Right renal pelvis (tissue), 4 donors: ENCODE measurements at places on chromosomes 2 and 18.

GRCh38 chr2:109533823-109534222 is 79.9 kb downstream of the SEPTIN10 start:
- no peak for DNase-seq

DNA sequence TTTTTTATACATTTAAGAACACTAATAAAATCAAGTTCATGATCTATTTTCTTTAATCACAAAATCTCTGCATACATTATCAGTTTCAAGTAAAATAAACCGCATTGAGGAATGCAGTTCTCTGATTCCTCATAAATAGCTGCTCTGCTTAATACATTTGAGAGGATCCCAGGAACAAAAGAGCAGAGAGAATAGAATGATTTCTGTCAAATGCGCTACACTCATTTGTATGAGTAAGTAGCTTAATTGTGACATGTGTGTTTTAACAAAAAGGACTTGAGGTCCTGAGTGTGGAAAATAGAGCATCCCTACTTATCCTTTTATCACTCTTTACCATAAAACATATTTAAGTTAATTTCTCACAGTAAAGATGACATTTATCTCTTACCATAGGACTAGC is 134.0 kb downstream of the PID1 start:
- no peak for DNase-seq

GRCh38 chr2:226802573-226802972 is 3.0 kb upstream of the IRS1 start:
- no peak for DNase-seq

- no peak for DNase-seq
Measured at GRCh38 chr2:128376241-128377041, 57.8 kb upstream of the HS6ST1 start.

GRCh38 chr2:74952575-74952974 is 5.9 kb upstream of the POLE4 start:
- DNase-seq = no peak

DNA sequence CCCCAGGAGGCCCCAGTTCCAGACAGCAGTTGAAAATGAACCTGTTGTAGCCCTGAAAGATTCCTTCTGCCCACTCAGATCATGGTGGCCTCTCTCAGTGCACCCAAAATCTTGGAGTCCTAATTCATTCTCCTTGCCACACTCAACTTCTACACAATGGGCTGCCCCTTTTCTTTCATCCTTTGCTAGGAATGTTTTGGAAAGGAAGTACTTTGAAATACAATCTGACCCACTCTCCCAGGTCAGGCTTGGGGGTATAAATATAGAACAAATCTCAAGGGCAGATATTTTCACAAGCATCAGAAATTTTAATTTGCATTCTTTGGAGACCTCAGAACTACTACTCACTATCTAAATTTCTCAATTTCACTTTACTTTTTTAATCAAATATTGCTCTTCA is 103.2 kb upstream of the SH3BP4 start:
- DNase-seq = no peak

DNA sequence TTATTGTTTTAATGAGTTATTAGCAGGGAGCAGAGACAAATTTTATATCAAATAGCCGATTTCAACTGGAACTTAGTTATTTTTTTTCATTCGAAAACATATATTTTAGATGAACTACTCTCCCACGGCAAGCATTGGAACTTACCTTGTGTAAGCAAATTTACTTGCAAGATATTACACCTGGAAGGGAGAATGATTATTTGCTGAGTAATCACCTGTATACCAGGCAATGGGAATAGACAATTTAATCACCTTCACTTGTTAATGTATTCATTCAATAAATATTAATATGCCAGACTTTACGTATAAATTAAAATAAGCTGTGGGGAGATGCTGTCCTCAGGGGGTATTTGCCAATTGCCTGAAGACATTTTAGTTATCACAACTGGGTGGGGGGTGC is 1069.9 kb upstream of the CHAC2 start:
- DNase-seq = no peak

GRCh38 chr2:120820263-120820952 is 84.7 kb downstream of the GLI2 start:
- DNase-seq = peak; percentile 73

DNA sequence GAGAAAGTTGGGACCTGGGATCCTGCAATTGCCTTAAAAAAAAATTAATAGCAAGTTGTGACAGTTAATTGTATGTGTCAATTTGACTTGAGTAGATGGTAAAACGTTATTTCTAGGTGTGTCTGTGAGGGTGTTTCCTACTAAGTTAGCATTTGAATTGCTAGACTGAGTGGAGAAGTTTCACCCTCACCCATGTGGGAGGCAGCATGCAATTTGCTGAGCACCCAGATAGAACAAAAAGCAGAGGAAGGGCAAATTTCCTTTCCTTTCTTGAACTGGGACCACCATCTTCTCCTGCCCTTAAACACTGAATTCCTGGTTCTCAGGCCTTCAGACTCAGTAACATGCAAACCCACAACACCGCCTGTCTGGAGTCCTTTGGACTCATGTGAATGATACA is 455.7 kb downstream of the GALR1 start:
- DNase-seq = no peak

GRCh38 chr18:79947054-79947755 is 4.2 kb downstream of the SLC66A2 start:
- no peak for DNase-seq

DNA sequence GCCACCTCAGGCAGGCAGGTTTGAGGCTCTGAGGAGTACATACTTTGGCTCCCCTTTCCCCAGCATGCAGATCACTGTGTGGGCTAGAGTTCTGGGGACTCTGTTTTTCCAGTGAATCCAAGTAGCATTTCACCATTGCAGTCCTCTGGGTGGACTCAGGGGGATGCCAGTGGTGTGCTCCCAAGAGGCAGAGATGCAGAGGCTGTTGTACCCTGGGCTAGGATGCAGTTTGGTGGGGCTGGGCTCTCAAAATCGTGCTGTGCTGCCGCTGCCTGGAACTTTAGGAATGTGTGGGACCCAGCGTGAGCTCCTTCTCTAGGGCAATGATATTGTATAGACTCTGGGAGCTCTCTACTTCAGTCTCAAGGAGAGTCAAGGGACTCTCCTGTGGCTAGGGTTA is 104.9 kb downstream of the MYO3B start:
- DNase-seq = no peak

DNA sequence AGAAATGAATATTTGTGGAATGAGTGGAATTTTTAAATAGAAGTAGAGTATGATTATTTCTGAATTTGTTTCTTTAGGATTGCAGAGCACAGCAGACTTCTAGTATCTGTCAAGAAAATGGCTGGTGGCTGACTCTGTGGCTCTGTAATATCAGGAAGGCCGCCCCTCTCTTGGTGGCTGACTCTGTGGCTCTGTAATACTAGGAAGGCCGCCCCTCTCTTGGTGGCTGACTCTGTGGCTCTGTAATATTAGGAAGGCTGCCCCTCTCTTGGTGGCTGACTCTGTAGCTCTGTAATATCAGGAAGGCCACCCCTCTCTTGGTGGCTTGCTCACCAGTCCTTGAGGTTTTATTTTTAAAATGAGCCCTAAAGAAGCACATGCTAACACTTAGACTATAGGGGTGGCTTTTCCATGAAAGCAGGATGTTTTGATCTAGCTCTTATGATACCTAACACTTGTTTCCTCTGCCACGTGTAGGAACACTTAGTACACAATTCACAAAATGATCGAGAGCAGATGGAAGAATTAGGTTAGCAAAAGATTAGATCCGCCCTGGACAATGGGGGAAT is 85.1 kb upstream of the TTC39C start:
- DNase-seq = no peak

- DNase-seq = no peak
Measured at GRCh38 chr2:62919041-62919440, 131.6 kb upstream of the OTX1 start.
